Stimulated activated CD4-positive, alpha-beta T cell treated with anti-CD3 and anti-CD28 coated beads, Interleukin-1b, Interleukin-23, amount 100 ng/mL, for 1 hour (primary cell): ENCODE measurements at places on chromosomes 5 and 9.

DNA sequence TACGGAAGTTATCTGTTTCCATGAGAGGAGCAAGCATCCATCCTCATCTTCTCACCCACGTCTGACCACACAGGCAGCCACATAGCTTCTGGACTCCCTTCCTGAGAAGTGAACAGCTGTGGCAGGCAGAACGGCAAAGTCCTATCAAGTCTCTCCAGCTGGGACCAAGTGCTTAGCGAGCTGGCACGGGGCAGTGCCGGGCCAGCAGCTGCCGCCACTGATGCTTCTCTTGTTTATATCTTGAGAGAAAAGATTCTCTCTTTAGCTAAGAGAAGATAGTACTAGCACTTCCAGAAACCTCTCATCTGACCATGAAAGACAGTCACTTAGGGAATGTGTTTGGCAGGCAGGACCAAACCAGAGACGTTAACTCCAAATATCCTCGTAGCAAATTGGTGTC, 37.2 kb downstream of the PLAC8L1 start:
- no peak for DNase-seq

- DNase-seq = no peak
Observed at GRCh38 chr5:132813599-132814502, 749 bp downstream of the SOWAHA start.

DNA sequence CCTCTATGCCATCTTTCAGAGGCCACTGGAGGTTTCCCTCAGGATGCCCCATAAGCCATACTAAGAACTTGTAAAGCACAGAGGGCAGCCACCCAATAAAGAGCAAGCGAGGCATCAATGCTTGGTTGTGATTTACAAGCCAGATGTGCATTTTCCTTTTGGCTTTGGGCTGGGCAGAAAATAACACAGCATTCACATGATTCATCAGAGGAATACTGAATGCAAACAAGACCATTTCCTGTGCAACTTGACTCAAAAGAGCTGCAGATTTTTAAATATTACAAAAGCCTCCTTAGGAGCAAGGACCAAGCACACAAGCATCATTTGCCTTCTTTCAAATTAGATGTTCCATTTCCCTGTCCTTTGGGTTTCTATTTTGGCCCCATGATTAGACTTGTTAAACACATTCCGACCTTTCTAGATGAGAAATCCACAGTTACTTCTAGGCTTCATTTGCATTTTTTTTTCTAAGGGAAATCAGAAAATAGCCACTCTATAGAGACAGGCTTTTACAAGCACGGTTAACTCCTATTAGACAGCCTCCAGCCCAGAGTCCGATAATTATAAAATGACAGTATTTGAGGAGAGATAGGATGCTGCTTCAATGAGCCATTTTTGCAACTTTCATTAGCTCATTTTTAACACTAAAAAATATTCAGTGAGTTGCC, 207.8 kb downstream of the SEMA5A start:
- DNase-seq = no peak

DNA sequence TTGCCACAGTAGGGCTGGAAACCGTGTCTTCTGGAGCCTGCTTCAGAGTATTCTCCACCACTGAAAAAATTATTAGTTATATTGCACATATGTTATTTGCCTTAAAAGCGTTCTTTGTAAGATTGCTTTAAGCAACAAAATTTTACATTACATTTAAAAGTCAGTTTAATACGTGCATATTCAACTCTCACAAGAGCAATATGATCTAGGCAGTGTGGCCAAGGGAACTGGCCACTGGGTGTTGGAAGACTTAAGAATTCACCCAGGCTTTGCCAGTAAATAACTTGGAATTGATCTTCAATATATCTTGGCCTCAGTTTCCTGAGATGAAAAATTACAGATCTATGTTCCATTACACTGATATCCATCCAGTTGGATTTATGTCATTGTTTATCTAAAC, 694.4 kb downstream of the EFNA5 start:
- no peak for DNase-seq

GRCh38 chr9:136690806-136691261, 3.6 kb upstream of the AGPAT2 start:
- no peak for DNase-seq

DNA sequence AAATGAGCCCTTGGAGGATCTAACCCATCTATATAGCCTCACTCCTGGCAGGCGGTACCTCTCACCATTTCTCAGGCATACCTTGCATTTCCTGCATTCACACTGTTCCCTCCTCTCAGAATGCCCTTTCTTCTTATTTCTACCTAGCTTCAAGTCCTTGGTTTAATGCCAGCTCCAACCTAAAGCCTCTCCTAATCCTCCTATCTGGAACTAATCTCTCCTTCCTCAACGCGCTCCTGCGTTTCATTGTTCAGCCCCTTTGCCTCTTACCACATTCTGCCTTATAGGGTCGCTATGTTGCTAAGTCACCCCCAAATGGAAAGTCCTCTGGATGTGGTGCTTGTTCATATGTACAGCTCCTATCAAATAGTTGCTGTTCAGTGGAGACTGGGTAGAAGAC, 288.5 kb upstream of the TUT7 start:
- DNase-seq = no peak

DNA sequence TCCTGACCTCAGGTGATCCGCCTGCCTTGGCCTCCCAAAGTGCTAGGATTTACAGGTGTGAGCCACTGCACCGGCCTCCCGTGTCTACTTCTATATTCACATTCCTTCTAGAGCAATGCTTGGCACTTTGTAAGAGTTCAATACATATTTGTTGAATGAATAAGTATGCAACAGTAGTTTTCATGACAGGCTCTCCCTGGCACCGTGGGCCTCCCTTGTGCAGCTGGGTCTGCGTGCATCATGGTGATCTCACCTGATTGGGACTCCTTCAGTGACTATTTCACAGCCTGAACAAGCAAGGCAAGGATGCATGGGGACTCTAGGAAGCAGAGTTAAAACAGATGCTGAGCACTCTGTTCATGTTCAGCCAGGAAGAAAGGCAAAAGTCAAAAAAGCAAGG, 6.8 kb upstream of the ZBTB34 start:
- DNase-seq = no peak

- DNase-seq = no peak
Observed at GRCh38 chr5:178442405-178443257, 147.6 kb downstream of the COL23A1 start.

DNA sequence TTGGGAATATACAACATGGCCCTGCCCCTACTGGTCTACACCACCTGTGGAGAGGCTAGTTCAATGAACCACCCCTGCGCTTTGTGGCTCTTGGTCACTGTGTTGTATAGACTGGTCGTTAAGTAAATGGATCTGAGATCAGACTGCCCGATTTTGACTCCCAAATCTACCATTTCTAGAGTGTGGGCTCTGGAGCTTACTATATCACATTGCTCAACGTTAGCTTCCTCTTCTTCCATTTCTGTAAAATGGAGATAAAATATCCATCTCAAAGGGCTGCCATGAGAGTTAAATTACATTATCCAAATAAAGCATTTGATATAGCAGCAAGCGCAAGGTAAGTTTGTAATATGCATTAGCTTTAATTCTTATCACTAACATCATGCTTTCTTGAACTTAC, 52.7 kb upstream of the IFNK start:
- no peak for DNase-seq

GRCh38 chr5:173237875-173238220, 2.8 kb upstream of the NKX2-5 start:
- no peak for DNase-seq

DNA sequence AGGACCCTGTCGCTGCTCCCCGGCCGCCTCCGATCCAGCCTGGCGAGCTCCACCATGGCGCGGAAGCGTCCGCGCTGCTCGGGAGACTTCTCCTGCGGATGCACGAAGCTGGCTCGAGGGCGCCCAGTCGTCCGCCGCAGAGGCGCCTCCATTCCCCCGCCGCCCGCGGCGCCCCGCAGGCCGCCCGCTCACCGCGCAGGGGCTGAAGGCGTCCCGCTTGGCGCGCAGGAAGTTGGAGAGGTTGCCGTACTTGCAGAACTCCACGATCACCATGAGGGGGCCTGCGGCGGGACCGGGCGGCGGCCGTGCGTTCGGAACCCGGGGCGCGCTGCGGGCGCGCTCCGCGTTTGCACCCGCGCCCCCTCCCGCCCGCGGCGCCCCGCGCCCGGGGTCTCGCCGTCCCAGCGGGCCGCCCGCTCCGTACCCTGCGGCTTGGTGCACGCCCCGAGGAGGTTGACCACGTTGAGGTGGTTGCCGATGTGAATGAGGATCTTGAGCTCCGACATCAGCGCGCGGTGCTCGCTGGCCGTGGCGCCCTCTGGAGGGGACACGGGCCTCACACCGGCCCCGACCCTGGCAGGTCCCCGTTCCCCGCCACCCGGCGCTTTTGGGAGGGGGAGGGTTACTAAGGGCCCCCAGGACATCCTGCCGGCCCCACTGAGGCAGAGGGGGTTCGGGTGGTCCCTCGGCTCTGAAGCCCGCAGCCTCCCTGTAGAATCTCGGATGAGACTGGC, 27.7 kb upstream of the SCGB3A1 start:
- DNase-seq = no peak

GRCh38 chr9:17994695-17995425, 416.0 kb downstream of the SH3GL2 start:
- DNase-seq = no peak

- no peak for DNase-seq
Observed at GRCh38 chr5:127878174-127878750, 175.1 kb downstream of the CCDC192 start.

- no peak for DNase-seq
Observed at GRCh38 chr5:78253201-78253600, 41.3 kb downstream of the AP3B1 start.

DNA sequence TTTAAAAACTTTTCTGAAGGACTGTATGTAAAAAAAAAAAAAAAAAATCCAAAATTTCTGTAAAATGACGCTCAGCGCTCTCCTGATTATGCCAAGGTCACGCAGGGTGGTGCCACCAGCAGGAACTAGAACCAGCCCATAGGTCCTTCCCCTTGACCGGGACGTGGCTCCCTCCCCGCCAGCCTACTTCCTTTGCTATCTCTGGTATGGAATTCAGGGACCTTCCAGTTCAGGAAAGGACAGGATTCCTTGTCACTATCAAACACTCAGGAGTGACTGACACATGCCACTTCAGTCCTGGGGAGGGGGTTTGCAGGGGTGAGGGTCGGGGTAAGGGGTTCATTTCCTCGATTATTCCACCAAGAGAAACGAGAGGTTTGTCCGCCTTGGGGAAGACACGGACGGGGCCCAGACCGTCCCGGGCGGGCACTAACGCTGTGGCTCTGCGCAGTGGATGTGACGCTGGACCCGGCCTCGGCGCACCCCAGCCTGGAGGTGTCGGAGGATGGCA, 18.8 kb downstream of the BTNL9 start:
- DNase-seq = no peak

GRCh38 chr5:86981898-86982297, 285.8 kb upstream of the RASA1 start:
- DNase-seq = no peak

GRCh38 chr5:107646418-107646817, 24.3 kb downstream of the EFNA5 start:
- no peak for DNase-seq

DNA sequence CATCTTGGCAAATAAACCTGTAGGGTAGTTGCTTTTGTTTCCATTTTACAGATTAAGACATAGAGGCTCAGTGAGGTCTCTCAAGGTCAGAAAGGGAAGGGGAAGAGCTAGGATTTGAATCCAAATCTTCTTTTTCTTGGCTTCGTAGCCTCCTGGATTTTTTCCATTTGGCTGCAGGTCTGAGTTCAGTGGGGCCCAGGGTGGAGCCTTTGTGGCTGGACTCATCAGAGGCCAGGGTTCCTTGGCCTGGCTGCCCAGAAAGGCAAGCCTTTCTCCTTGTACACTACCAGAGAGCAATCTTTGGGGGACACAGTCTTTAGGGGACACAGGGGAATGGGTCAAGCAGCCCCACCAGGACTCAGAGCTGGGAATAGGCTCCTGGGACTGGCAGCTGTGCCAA, 10.5 kb upstream of the TRAF1 start:
- DNase-seq = no peak

GRCh38 chr5:143083006-143083405, 312.8 kb downstream of the ARHGAP26 start:
- DNase-seq = no peak

- no peak for DNase-seq
Observed at GRCh38 chr9:132166599-132166998, 4.7 kb downstream of the NTNG2 start.

GRCh38 chr5:56840597-56840996, 25.2 kb downstream of the MAP3K1 start:
- DNase-seq = no peak

DNA sequence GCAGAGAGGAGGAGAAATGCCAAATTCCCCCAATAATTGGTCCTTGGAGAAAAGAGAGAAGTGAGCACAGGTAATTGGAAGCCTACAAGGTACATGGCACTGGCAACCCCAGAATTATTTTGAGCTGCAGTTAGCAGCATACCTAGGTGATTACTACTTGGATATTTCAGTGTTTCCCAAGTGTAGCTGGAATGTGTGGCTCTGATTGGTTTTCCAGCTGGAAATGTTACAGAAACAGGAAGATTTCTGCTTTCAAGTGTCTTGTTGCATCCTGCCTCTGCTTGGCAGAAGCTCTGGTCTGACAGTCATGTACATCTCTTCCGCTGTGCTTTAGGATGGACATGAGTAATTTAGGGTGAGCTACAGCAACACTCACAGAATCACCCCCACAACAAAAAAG, 262.1 kb downstream of the ENC1 start:
- no peak for DNase-seq

DNA sequence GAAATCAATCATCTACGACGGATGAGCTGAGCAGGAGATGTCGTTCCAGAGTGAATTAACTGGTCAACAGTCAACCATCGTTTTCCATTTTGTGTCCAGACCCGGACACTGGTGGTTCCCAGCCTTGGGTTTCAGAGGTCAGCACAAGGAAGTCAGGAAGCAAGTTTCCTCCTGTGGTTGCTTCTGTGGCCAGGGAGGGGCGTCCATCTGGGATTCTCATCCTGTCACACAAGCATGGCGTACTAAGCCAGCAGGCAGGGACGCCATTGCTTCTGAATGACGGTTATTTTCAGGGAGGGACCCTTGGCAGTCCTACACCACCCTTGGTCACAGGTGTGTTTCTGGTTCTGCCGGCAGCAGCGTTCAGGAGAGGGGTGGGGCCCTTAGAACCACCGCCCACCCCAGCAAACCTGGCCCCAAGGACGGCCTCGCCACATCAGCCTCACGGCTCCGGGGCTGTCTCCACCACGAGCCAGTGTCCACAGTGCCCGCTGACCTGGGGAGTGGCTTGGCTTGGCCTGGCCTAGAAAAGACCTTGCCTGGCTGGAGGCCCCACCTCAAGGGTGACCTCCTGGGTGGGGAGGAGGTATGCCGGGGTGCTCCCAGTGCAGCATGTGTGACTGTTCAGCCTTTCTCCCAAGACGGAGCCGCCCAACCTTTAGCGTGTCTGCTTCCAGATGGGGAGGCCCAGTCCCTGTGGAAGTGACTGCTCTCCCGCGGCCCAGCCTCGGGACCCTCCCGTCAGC, 25.2 kb downstream of the NDUFS6 start:
- DNase-seq = no peak

DNA sequence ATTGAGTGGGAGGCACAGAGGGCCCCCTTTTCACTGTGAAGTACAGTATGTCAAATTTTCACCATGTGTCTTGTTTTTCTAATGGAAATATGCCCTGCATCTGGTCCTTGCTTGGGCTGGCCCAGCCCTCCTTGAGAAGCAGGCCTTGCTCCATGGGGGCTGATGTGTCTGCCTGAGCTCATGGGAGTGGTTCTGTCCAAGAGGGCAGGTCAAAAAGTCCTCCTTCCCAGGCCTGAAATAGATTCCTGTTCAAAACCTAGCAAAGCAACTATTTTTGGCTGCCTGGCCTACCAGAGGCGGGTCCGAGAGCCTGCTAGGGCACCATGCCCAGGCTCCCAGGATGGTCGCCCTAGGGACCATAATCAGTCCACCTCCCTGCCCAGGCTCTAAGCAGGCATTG, 40.5 kb upstream of the NEURL1B start:
- no peak for DNase-seq

GRCh38 chr9:96665789-96666188, 10.7 kb upstream of the PRXL2C start:
- DNase-seq = no peak
